Stimulated activated CD4-positive, alpha-beta T cell treated with anti-CD3 and anti-CD28 coated beads, Interleukin-15, amount 100 ng/mL, for 24 hours (primary cell): ENCODE measurements at places on chromosomes 1 and 21.

DNA sequence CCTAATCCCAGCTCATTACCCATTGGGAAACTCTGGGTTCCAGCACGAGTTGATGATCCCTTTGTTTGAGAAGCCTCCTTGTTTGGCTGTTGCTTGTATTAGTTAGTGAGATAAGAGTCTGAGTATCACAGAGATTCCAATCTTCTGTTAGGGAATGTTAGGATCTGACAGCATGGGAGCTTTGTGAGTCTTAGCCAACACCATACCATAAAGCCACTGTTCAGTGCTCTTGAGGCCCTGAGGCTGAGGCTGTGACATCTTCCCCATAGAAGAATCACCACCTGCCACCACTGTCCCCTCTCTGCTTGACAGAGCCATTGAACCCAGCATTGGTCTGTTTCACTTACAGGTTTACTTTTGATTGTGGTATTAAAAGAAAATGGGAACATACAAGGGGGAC, 29.3 kb upstream of the NFASC start:
- no peak for DNase-seq

- DNase-seq: peak; percentile 55
Measured at GRCh38 chr1:169692756-169693460, 18.5 kb downstream of the SELL start.

DNA sequence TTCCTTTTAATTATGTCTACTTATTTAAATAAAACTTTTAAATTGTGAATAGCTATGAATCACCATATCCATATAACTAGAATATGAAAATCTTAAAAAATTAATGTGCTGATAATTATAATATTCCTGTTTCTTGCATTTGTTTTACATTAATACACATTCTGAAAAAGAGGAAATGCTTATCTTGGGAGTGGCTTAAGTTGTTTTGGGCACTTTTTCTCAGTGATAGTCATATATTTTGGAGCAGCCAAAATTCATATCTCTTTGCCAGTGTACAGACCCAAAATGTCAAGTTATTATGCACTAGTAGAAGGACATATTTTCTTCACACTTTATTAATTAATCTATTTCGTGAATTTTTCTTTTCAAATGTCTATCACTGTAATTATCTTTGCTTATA, 838.5 kb downstream of the USP25 start:
- DNase-seq: no peak

DNA sequence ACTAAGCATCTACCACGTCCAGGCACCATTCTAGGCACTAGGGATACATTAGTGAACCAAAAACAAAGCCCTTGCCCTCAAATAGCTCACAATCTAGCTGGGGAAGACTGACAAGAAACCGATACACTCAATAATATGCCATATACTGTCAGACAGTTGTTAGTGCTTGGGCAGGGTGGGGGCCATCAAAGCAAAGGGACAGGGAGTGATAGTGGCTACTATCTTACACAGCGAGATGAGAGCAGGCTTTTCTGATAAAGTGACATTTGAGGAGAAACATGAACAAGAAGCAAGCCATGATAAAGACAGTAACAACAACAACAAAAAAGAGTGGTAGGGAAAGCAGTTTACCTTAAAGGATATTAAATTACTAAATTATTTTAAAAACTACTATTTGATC, 41.1 kb downstream of the ERO1B start:
- no peak for DNase-seq

GRCh38 chr1:173195596-173196088, 11.5 kb downstream of the TNFSF4 start:
- DNase-seq: peak; percentile 71

GRCh38 chr1:161069241-161069640, 450 bp downstream of the ARHGAP30 start:
- DNase-seq: no peak

- no peak for DNase-seq
Measured at GRCh38 chr1:11486231-11487009, 7.5 kb downstream of the DISP3 start.

DNA sequence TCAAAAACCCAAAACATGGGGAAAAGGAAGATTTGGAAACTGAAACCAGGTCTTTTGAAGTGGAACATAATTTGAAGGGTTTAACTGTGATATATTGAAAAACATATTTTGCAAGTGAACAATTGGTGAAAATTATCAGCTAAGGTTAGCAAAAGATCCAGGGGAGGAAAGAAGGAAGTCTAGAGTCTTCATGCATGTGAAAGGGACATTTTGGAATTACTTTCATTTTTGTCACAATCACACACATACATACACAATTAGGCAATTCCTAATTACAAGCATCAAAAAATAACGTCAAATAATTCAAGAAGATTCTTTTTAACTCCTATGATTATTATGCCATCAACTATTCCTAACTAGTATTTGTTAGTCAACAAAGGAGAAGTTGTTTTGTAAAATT, 64.7 kb upstream of the NFIA start:
- no peak for DNase-seq

- no peak for DNase-seq
Measured at GRCh38 chr1:170194451-170194850, 48.7 kb downstream of the NTMT2 start.

DNA sequence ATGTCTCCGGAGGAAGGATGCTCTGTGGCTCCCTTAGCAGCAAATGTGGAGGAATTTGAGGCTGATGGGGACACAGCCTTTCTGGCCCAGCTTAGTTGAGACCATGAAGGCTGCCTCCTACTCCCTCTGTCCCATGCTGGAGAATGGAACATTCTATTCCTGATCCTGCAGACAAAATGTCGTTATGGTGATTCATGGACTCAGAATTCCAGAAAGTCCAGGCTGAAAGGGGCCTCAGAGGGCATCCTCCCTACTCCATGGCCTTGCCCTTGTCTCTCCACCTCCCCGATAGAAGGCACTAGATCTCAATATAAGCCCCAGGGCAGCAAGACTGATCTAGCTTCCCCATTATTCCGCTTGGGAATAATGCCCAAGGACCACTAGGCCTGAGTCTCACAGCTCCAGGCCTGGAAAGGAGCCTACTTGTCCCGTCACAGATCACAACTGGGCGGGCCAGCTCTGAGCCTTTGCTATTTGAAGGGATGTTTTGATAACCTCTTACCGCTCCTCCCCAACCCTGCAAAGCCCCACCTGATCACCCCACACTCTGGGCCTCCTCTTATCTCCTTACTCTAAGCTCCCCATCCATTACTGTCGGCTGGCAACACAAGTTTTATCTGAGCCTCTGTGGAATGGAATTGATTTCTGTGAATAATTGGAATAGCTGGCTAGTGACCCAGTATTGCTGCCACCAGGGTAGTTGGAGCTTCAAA, 52.8 kb upstream of the TRABD2B start:
- no peak for DNase-seq

GRCh38 chr21:45417951-45418300, 13.0 kb downstream of the COL18A1 start:
- DNase-seq: no peak

GRCh38 chr1:12113433-12114339, 50.6 kb downstream of the TNFRSF8 start:
- no peak for DNase-seq

DNA sequence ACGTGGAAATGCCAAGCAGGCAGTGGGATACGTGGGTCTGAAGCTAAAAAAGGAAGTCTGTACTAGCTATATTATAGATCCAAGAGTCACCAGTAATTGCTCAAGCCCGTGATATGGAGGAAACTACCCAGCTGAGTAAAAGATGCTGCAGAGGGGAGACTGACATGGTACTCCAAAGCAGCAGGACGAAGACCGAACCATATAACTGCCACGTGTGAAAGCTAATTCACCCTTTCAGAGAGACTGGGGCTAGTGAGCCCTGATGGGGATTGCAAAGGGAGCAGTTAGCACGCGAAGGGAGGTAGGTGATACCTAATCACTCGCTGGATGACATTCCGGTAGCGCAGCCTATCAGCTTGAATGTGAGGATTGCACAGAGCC, 316 bp downstream of the AP4B1 start:
- DNase-seq: no peak

- no peak for DNase-seq
Measured at GRCh38 chr1:12539705-12540579, 78.1 kb downstream of the DHRS3 start.

DNA sequence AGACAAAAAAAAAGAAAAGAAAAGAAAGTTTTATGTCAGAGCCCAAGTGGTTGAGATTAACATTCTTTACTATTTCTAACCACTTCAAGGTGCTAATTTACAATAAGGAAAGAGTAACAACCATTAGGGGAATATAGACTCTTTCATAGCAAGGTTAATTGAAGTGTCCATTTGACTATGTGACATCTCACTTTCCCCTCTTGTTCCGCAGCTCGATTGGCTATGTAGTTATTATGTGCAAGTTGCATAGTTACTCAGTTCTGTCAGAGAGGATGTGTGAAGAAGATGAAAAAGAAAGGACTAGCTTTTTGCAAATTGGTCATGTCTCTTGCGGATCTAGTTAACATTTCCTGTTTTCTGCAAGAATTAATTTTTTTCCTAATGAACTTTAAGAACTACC, 273.7 kb downstream of the RGS7 start:
- no peak for DNase-seq

- no peak for DNase-seq
Measured at GRCh38 chr21:20276954-20277353, 721.3 kb upstream of the NCAM2 start.

- no peak for DNase-seq
Measured at GRCh38 chr1:181091309-181092040, 3.0 kb downstream of the IER5 start.

DNA sequence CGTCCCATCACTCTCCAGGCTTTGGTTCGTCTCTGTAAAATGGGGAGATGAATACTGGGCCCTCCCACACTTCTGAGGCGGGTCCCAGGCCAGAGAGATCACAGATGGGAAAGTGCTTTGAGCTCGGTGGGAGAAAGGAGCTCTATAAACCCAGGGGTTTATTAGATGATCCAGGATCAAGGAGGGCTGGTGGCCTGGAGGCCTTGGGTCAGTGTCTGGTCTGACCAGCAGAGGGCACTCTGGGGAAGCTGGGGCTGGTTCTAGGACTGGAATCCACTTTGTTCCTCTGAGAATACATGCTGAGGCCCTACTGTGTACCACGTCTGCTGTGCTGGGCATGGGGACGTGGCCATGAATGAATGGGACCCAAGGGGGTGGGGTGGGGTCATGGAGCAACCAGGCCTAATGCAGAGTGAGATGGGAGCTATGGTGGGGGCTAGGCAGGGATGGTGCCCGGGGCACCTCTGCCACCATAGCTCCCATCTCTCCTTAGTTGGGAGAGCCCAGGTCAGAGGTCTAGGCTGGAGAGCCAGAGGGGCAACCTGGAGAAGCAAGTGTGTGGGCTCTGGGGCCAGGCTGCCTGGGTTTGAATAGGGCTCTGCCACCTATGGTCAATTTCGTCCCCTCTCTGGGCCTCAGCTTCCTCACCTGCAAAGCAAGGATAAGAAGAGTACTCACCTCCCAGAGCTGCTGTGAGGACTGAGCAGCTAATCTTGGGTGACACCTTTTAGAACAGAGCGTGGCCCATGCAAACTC, 9.0 kb upstream of the FAM131C start:
- peak; percentile 79 for DNase-seq

- DNase-seq: no peak
Measured at GRCh38 chr1:205259324-205259832, 31.6 kb downstream of the TMCC2 start.

DNA sequence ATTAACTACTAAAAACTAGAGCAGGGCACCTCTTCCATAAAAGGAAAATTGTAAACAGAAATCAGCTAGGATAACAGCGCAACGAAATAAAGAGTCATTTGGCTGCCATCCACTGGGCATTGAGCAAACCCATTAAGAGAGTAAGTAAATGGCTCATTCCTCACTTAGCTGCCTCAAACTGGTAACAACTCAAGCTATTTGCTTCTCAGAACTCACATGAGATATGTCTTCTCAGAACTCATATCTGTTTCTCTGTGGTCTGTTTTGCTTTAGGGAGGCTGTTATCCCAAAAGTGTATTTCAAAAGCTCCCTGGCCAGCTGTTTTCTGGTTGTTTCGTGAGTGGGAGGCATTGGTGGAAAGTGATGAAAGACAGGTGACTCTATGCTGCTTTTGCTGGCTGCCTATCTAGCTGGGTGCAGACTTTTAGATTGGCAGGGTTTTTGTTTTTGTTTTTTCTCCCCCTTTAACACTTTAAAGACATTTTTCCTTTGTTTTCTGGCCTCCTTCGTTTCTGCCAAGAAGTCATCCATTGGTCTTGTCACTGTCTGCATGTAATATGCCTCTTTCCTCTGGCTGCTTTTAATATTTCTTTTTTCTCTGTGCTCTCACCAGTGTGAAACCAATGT, 269.2 kb upstream of the RGS18 start:
- no peak for DNase-seq

DNA sequence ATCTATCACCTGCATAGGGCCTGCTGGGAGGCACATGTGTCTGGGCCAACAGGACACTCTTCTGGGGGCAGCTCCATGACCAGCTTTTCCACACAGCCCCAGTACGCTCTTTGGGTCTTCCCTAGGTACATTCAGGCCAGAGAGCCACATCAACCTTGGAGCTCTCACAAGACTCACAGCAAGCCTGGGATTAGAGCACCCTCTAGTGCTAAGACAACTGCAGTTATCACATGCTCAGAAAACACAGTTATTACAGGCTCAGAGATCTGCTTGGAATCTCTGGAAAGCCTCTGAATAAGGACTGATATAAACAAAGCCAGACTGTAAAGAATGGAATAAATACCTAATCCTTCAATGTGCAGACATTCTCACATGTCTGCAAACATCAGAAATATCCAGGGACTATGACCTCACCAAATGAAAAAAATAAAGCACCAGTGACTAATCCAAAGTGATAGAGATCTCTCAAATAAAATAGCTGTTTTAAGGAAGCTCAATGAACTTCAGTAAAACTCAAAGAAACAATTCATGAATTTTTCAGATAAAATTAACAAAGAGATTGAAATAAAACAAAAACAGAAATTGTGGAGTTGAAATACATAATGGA, 563.9 kb upstream of the NR5A2 start:
- peak; percentile 17 for DNase-seq

DNA sequence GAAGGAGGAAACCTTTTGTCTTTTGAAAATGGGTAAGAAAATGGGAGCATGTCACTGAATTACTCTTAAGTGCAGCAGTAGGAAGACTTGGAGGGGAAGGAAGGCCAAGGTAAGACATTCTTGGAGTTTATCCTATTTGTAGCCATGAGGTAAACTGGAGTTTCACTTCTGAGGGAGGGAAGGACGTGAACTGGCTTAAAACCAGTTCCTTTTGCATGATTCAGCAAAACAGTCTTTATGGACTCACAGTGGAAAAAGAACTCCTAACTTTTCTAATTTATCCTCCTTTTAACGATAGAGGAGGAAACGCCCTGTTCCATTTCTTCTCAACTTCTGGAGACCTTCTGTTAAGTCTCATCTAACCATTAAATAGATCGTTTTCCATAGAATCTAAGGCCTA, 2.5 kb downstream of the PRDX6 start:
- DNase-seq: no peak
